ENCODE measurements at places on chromosomes 7 and 10.

- DNase-seq, result peak; percentile 38
Observed at GRCh38 chr7:3028071-3028757, 15.5 kb downstream of the CARD11 start.

GRCh38 chr10:35462491-35462934 is 126.2 kb downstream of the CCNY start:
- DNase-seq, result no peak

- DNase-seq, result no peak
Observed at GRCh38 chr7:6438427-6438826, 9.3 kb downstream of the DAGLB start.

DNA sequence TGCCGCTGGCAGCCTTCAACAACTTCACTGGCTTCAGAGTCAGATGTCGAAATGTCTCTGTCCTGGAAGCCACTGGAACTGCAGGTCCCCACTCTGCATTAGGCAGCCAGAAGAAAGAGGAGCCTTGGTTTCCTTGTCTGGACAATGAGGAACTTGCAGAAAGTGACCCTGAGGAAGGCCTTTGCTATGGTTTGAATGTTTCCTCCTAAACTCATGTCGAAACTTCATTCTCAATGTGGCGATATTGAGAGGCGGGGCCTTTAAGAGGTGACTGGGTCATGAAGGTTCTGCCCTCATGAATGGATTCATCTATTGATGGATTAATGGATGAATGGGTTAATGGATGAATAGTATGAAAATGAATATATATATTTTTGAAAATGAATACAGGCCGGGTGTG is 61.6 kb upstream of the GPR26 start:
- no peak for DNase-seq

- DNase-seq, result no peak
Observed at GRCh38 chr7:149489391-149490024, 8.1 kb downstream of the ZNF746 start.

- no peak for DNase-seq
Observed at GRCh38 chr7:34036051-34036920, 130.9 kb downstream of the BMPER start.

DNA sequence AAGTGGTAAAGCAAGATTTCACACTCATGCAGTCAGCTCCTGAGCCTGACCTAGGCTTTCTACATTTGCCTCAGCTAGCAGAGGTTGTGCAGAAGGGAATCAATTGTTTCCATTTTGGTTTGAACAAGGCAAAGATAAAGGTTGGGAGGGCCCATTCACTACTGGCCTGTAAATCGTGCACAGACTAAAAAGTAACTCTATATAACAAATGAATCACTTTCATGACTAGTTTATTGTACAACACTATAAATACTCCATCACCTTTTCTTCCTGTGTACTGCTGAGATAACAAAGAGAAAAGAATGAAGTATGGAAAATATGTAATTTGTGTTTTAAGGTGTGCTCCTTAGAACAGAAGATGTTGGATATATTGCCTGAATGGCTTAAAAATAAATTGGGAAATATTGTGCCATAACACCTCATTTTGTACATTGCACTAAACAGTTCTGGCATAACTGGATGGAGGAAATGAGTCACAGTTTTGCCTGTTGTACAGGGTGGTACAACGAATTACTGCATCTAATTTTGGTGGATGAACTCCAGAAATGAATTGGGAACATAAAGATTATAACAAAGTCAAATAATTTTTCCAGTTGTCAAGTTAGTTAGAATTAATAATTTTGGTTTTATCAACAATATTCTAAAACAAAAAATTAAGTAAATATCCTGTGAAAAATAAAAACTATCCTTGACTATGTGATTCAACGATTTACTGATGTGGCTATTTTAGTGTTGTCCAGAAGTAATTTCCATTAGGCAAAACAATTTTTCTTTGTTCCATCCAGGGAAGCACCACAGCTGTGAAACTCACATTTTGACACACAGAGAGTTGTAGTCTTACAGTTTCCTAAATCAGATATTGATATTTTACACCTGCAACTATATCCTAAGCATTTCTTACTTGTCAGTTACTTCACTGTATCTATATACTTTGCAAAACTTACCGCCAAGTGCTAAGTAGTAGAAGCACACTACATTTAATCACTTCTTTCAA is 18.0 kb downstream of the SEMA3C start:
- DNase-seq, result no peak

DNA sequence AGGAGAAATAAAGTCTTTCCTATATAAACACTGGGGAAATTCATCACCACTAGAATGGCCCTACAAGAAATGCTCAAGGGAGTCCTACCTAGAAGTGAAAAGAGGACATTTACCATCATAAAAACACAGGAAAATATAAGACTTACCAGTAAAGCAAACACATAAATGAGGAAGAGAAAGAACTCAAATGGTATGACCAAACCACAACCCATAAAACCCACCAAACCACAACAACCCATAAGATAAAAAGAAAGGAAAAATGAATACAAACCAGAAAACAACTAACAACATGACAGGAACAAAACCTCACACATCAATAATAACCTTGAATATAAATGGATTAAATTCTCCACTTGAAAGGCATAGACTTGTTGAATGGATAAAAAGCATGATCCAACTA is 71.9 kb upstream of the DIP2C start:
- DNase-seq, result no peak

DNA sequence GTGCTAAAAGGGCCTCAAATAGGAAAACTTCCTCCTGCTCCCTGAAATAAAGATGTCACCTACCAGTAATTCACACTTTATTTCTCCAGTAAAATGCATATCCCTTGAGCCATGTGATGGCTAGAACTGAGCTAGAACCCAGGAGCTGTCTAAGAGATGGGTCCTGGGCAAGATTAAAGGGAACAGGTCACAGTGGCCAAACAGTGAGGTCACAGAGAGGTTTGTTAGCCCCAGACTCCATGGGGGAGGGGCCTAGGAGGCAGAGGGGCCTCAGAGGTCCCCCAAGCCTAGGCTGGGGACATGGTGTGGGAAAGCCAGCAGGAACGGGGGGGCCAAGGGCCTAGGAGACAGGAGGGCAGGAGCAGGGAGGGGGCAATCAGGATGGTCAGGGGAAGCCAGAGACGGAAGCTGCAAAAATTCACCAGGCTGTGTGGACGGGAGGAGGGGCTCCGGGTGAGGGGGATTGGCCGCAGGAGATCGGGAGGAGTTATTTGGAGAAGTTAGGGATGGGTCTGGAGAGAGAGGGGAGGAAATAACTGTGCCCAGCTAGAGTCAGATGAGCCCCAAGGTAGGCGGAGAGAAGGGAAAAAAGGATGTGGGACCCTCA is 3.3 kb downstream of the FBXO24 start:
- no peak for DNase-seq

DNA sequence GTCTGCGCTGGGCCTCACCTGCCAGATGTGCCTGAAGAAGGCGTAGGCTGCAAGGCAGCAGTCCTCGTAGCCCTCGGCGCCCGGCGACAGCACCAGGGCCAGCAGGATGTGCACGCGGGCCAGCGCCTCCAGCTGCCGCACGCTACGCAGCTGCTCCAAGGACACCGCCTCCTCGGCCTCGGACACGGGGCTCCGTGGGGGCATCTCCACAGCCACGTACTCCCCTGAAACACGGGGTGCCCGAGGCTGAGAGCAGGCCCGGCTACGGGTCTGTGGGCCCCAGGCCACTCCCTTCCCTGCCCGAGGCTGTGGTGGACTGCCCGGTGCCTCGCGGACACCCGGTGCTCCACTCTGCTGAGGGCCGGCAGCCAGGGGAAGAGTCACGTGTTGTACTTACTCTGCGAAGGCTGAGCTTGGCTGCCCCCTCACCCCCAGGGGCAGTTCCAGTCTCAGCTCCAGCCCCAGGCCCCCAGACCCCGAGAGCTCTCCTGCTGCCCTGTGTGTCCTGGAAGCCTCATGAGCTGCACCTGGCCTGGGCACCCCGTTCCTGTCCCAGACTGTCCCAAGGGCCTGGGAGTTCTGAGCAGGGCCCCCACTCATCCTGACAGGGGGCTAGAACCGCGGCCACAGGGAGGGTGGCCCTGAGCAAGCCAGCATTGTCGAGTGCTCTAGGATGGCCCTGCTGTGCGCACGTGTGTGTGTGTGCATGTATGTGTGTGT is 62.8 kb downstream of the CFAP46 start:
- no peak for DNase-seq

Data from stimulated activated CD4-positive, alpha-beta T cell treated with anti-CD3 and anti-CD28 coated beads, Interleukin-12 subunit alpha, Interleukin-12 subunit beta, amount 100 ng/mL, for 4 hours (primary cell).